Activated CD4-positive, alpha-beta T cell treated with anti-CD3 and anti-CD28 coated beads for 4 hours (primary cell): ENCODE measurements at places on chromosomes 3 and 15.

- DNase-seq, result no peak
These were observed 67.8 kb upstream of the FSIP1 start for GRCh38 chr15:39850436-39850835.

DNA sequence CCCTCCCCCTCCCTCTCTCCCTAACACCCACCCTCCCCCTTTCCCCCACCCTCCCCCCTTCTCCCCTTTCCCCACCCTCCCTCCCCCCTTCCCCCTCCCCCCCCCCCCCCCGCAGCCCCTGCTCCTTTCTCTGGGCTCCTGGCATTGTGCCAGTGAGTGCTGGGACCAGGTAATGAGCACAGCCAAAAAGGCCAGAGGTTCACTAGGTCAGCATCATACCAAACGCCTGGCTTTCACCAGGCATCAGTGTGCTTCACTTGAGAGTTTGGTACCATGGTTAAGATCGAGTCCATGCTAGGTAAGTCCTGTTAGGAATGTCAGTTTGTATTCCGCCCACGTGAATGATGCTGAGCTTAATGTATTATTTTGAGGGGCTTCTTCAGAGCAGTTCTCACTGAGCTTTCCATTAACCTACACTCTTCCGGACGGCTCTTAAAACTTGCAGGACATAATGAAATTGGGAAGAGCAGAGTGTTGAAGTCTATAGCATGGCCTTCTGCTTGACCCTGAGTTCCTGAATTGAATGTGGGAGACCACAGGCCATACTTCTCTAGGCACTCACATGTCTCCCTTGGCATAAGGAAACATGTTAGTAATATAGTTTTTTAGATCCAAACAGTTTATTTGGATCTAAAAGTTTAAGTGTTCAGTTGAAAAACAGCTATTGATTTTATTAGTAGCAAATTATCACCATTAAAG lies 45.6 kb downstream of the SENP2 start:
- no peak for DNase-seq

DNA sequence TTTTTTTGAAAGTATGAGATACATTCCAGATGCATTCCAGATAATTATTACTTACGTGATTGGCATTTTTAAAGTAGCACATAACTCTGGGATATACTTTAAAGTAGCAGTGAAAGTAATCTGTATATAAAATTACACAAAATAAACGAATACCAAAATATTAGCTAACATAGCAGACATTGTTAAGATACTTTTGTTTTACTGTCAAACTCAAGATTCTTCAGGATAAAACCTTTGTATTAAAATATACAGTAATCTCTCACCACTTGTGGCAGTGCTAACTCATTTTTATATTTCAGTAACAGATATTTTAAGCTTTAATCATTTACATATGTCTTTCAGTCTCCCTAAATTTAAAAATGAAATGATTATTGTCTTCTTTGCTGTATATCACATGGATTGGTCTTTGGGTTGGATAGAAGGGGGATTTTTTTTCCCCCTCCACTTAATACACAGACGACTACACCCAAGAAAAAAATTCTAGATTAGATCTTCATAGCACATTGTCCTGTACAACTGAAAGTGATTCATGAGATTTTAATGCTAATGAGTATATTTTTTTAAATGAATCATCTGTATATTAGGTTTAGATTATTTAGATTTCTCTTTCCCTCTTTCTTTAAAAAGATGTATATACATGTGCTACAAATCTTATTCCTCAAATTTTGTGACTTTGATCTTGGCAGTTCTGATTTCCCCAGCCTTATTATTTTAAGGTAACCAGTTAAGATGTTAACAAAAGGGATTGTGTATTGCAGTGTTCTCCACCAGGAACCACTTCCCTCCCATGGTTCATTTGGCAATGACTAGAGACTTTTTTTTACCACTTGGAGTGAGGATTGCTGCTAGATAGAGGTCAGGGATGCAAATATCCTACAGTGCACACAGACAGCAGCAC lies 24.5 kb upstream of the EBLN2 start:
- no peak for DNase-seq

- no peak for DNase-seq
These were observed 343.0 kb upstream of the TGFBR2 start for GRCh38 chr3:30263238-30263924.
